ENCODE measurements at places on chromosomes 3 and 15.
A peak's percentile ranks its signal among the peaks of the same experiment; 100 is the strongest.

- H3K36me3 ChIP-seq, result no peaks in the 10 kb centered on the region
- no peaks in the 10 kb centered on the region for H3K4me1 ChIP-seq
- H3K4me3 ChIP-seq, result no peak overlapping the region
These were observed 33.8 kb downstream of the MRAS start for GRCh38 chr3:138381950-138382715.

- H3K27ac ChIP-seq, result no peak overlapping the region
- DNase-seq, result no peak
- no peaks in the 10 kb centered on the region for H3K36me3 ChIP-seq
- peaks cover 24% of the 10 kb centered on the region for H3K4me1 ChIP-seq
- H3K4me3 ChIP-seq, result no peak overlapping the region
These were observed 88.9 kb downstream of the ITPR1 start for GRCh38 chr3:4581920-4582611.

DNA sequence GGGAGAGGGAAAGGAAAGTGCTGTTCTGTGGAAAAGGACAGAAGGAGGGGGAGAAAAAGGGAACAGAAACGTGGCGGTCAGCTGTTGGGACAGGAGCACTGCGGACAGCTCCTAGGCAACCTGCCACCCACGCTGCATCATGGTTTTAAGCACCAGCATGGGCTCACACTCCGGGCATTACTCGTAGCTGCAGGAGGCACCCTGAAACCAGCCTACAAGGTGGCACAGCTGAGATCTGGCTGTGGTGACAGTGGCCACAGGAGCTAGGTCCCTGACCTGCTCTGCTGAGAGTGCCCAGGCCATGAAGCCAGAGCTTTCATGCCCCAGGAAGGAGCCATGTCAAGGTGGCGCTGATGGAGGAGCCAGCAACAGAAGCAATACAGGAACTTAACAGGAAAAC is 161.4 kb upstream of the ST8SIA2 start:
- H3K4me1 ChIP-seq, result no peaks in the 10 kb centered on the region
- H3K27ac ChIP-seq, result no peak overlapping the region
- no peak overlapping the region for H3K4me3 ChIP-seq
- DNase-seq, result no peak

- H3K27ac ChIP-seq, result no peak within 1 kb of the TSS
- peaks cover 25% of the 10 kb centered on the region for H3K27me3 ChIP-seq
- peaks cover 5% of the 10 kb centered on the region for H3K4me1 ChIP-seq
- H3K36me3 ChIP-seq, result no peaks in the 10 kb centered on the region
- no peak for DNase-seq
- no peak within 1 kb of the TSS for H3K4me3 ChIP-seq
These were observed at the start of gene COL6A5 for GRCh38 chr3:130345487-130346079. COL6A5 (plus strand) TSS chr3:130345672; CDS start chr3:130373639, 27,967 bp downstream.

DNA sequence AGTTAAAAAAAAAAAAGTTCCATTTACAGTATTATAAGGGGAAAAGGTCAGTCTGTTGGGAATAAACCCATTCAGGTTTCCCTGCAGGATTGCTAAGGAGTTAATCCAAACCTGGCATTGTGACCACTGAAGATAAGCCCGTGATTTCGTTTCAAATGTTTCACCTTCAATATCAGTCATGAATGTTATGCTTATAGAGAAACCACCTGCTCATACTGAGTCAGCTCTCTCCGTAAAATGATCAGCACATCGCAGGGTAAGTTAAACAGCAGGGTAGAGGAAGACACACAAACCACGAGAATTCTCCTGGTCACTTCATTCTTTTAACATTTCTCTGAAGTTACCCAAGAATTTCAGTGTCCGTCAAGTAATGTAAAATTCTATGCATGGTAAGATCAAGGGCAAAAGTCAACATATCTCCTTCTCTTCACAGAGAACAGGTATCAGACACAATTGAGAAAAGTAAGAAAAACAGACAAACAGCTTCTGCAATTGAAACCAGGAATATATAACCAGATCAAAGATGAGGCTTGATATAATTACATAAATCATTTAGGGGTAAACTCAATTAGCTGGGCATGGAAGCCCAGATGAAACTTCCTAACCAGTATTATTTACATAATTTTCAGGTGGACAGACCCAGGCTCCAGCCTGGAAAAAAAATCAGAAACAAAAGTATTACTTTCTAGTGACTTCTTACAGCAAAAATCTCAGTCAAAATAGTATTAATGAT is 67.6 kb upstream of the ARHGEF3 start:
- H3K36me3 ChIP-seq, result peaks cover 9% of the 10 kb centered on the region
- H3K4me3 ChIP-seq, result no peak overlapping the region
- H3K27ac ChIP-seq, result peak overlapping the region; percentile 72
- H3K27me3 ChIP-seq, result no peaks in the 10 kb centered on the region
- no peak for DNase-seq

DNA sequence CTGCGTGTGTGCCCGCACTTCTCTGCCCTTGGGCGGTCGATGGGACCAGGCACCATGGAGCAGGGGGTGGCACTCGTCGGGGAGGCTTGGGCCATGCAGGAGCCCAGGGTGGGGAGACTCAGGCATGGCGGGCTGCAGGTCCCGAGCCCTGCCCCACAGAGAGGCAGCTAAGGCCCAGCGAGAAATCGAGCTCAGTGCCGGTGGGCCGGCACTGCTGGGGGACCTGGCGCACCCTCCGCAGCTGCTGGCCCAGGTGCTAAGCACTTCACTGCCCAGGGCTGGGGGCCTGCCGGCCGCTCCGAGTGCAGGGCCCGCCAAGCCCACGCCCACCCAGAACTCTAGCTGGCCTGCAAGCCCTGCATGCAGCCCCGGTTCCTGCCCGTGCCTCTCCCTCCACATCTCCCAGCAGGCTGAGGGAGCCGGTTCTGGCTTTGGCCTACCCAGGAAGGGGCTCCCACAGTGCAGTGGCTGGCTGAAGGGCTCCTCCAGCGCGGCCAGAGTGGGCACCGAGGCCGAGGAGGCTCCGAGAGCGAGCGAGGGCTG is 553 bp upstream of the RTP4 start:
- DNase-seq, result no peak
- H3K4me3 ChIP-seq, result peak overlapping the region; percentile 90
- peaks cover 31% of the 10 kb centered on the region for H3K36me3 ChIP-seq

GRCh38 chr15:70271422-70272088 is 173.8 kb upstream of the TLE3 start:
- no peak overlapping the region for H3K4me3 ChIP-seq
- no peaks in the 10 kb centered on the region for H3K36me3 ChIP-seq
- no peak for DNase-seq
- no peak overlapping the region for H3K27ac ChIP-seq
